Dorsolateral prefrontal cortex (tissue), 122 donors: ENCODE measurements at places on chromosomes 4 and X. TPM values are rescaled to one million over a fixed set of nuclear protein-coding genes. Genes with fewer than 3 reads are reported as not detected.

Gene MAP7D2
- 68.2 TPM for total RNA-seq

Gene FAM236B
- not detected for total RNA-seq

Gene PABPC5
- 3.3 TPM for total RNA-seq

Gene N4BP2
- 7.8 TPM for total RNA-seq

Gene DIAPH2
- total RNA-seq, result 12.1 TPM

Gene TCEAL5
- 49.1 TPM for total RNA-seq
